ENCODE measurements at places on chromosomes 13 and 19.

GRCh38 chr19:49653466-49653806 is 11.4 kb downstream of the SCAF1 start:
- DNase-seq, result no peak

GRCh38 chr13:109789262-109789661 is 2.9 kb upstream of the IRS2 start:
- no peak for DNase-seq

DNA sequence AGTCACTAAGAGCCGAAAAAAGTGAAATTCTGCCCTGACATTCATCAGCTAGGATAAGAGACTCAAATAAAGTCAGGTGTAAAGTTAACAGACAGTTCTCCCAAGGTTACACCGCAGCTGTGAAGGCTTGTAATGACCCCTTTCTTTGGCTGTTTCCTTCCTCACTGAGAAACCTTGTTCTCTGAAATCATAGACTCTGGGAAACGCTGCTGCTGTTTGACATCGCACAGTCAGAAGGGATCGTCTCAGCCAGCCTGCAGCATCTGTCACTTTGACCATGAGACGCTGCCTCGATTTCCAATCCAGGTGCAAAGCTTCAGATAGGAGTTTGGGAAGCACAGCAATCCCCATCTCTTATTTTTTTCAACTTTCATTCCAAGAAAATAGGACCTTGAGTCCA is 678 bp downstream of the BCAT2 start:
- DNase-seq, result no peak

- DNase-seq, result peak; percentile 75
Observed at GRCh38 chr19:48842789-48843162, 6.5 kb upstream of the HSD17B14 start.

DNA sequence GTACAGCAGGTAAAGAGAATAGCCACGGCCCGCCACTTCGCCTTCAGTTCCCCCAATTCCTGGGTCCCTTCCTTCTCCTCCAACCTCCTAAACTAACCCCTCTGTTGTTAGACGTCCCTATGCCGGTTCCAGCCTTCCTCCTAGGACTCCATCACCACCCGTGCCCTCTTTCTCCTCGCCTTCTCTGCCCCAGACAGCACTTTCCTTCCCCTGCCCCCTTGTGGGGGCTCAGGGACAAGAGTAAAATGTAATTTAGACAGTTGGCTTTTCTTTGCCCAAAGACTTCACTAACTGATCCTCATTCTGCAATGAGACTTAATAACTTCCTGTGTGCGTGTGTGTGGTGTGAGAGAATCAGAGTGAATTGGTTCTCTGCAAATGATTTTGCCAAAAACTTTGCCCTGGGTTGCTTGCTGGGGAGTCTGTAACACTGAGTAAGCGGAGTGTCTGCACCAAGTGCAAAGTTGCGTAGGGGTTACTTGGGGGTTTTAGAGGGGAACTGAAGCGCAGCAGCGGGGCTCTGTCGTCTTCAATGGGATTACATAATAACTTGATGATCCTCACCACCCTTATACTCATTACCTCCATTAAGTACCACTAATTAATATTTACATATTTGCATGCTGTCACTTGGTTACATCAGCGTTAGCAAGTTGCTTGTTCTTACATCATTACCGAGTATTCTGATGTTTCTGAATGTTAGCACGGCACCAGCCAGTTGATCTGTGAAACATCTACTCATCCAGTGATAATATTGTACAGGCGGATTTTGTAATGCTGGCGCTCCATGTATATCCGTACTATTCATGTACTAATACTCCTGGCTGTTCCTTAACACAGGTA is 19.9 kb upstream of the SGCG start:
- peak; percentile 60 for DNase-seq

GRCh38 chr19:6987850-6988249 is 33.4 kb downstream of the MBD3L2B start:
- DNase-seq, result no peak

GRCh38 chr19:10651851-10652250 is 2.3 kb upstream of the ILF3 start:
- DNase-seq, result no peak

DNA sequence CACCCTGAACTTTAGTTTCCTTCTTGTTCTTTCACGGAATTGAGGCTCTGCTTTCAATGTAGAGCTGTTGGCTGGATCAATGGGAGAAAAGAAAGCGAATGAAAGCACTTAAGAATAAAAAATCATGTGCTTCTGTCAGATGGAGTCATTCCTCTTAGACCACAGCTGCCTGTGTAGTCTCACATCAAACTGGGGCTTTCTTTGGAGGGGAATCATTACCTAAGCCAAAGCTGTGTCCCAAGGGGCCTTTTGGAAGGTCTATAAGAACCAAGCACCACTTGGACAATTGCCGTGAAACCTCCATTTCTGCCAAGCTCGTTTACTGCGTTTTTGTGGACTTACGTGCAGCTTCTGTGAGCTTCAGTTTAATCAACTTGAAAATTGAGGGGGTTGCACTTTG is 44.2 kb upstream of the RNF113B start:
- DNase-seq, result no peak

DNA sequence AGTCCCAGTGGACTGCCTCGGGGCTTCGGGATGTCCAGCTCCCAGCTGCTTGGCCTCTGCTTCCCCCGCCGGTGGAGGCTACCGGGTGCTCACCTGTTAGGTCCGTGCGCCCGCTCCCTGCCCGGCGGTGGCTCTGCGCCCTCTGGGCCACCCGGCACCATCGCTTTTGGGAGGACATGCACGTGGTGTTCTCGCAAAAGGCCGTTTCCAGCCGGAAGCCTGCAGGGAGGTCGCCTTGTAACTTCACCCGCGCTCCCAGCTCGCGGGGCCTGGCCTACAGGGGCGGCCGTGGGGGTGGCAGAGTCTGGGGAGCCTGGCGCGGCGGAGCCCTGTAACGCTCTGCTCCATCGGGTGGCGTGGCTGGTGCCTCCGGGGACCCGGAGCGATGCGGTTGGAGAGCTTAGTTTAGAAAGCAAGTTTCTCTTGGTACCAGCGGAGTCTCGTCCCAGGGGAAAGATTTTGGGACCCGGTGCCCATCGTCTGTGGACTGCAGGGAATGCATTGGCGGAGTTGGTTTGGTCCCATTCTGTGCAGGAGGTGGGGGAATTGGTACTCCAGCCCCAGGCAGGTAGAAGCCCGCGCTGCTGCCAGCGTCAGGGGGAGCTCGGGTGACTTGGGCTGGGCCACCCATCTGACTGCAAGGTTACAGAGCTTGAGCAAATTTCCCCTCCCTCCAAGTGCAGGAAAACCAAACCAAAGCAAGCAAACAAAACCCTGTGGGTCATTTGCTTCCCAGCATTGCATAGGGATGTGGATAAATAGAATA is 673 bp downstream of the SPATA13 start:
- no peak for DNase-seq

DNA sequence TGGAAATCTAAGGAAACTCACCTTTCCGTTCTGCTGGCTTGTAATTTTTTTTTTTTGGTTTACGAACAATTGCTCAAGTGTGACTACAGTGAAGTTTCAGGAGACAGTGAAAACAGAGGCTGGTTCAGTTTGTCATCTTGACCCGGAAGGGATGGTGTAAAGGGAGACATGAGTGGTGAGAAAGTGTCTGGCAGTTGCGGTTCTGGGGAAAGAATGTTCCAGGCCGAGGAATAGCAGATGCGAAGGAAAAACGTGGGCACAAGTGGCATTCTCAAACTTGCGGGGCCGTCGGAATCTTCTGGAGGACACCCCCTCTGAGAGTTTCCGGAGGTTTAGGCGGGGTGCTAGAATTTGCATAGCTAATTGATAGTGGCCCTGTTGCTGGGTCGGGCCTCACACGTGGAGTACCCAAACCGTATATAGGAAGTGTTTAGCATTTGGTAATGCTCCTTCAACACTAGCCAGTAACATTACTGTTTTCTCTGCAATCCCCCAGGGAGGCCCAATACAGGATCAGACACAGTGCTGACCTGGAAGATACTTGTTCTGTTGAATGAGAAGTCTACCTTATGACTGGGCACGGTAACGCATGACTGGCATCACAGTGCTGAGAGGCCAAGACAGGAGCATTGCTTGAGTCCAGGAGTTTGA is 2.8 kb upstream of the TNFSF9 start:
- no peak for DNase-seq

- no peak for DNase-seq
Observed at GRCh38 chr19:40331052-40331451, 17.1 kb downstream of the C19orf47 start.

DNA sequence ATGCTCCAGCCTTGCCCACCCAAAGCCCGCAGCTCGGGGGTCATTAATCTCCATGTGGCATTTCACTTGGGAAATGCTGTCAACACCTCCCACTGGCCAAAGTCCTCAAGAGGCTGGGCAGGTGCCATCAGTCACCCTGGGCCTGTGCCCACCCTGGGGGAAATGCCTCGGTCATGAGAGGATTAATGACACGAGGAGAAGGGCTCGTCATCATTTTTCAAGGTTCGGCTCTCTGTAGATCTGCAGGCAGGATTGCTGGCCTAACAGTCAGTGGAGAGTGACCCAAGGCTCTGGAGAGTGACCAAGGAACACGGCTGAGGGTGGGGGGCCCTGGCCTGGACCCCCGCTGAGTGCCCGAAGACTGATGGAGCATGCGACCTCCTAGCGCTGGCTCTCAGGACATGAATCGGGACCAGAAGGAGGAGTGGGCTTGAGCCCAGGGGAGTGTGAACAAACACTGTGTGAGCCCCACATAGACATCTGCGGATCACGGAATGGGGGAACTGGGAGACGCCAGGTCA is 15.2 kb upstream of the KCTD15 start:
- DNase-seq, result no peak

- no peak for DNase-seq
Observed at GRCh38 chr19:35555301-35556005, 8.0 kb downstream of the ATP4A start.

DNA sequence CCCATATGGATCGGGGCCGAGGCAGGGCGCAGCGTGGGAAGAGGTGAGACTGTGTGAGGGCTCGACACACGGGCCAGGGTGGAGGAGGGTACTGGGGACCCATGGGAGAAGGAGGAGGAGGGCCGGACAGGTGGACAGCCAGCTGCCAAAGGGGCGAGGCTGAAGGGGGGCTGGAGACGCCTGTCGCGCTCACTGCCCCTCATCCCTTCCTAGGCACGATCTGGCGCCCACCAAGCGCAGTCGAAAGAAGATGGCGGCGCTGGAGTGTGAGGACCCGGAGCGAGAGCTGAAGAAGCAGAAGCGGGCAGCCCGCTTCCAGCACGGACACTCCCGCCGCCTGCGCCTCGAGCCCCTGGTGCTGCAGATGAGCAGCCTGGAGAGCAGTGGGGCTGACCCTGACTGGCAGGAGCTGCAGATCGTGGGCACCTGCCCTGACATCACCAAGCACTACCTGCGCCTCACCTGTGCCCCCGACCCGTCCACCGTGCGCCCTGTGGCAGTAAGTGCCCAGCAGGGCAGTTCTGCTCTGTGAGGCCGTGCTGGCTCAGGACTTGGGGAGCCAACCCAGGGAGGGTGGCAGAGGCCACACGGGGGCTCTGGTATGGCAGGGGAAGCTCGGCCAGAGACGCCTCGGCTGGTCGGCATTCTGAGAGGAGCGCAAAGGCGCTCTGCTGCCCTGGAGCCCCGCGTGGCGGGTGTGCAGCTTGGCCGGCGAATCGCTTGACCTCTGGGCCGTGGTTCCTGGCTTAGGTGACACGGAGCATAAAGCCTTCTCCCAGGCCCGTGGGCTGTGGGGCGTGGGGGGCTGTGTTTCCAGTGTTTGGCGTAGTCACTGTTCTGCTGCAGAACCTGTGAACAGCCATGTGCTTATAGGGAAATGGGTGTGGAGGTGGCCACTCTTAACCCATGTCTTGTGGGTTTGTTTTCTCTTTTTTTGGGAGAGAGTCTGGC is 6.9 kb downstream of the LENG9 start:
- no peak for DNase-seq

- no peak for DNase-seq
Observed at GRCh38 chr13:39350461-39350881, 252.5 kb downstream of the LHFPL6 start.

DNA sequence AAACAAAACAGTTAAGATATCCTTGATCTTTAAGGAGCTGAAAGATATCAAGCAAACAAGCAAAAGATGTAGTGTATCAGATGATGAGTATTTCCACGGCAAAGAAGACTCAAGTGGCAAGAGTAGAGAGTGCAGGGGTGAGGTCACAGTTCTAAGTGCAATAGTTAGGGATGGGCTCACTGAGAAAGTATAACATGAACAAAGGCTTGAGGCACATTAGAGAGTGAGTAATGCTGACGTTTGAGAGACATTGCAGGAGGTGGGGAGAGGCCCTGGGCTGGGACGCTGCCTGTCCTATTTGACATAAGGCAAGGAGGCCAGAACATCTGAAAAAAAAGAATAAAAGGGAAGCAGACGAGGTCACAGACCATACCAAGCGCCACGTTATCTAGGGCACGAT is 1.4 kb downstream of the DUXA start:
- DNase-seq, result no peak

- DNase-seq, result no peak
Observed at GRCh38 chr19:54106716-54107115, 4.1 kb downstream of the NDUFA3 start.

DNA sequence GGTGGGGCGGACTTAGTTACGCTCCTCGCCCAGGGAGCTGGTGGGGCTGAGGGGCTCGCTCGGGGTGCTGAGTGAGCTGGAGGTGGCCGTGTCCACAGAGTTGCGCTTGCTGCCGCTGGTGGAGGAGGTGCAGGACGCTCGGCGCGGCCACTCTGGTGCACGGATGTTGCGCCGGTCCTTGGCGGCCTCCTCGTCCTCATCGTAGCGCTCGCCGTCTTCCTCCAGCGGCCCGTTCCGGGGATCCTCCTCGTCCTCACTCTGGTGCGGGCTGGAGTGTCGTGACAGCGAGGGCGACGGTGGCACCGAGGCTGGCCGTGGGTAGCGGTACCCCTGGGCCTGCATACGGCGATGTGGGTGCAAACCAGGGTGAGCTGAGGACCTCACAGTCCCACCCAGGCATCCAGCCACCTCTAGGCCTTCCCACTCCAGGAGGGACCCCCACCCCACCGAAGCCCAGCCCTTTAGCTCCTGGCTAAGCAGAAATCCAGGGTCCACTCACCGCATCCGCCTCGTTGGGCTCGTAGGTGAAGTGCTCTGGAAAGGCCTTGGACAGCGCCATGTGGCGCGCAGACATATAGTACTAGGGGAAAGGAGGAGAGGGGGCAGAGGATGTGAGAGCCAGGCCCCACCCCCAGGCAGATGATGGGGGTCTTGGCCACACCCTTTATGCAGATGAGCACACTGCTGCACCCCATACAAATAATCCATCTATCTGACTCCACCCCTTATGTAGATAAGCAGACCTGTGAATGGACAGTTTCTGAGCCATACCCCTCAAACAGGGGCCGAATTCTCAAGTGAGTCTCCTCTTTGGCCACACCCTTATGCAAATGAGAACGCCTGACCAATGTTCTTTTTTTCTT is 4.4 kb downstream of the FTL start:
- no peak for DNase-seq

GRCh38 chr19:7535998-7536695 is 630 bp downstream of the PNPLA6 start:
- DNase-seq, result no peak

DNA sequence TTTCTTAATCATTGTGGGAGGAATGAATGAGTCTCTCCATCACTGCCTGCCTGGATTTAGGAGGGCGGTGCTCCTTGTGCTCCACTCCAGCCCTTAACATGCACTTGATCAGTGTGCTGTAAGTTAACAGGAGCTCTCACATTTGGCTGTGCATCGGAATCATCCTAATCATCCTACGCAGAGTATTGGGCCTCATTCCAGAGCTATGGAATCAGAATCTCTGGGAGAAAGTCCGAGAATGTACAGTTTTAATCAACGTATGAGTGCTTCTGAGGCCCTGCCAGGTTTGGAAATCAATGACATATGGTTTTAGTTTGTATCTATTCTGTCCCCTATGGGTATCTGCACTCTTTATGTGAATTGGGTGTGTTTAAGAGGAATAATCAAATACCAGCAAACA is 34.9 kb upstream of the DCLK1 start:
- DNase-seq, result no peak

- DNase-seq, result no peak
Observed at GRCh38 chr13:62320129-62321108, 904.8 kb upstream of the PCDH20 start.
